Activated T-helper 1 cell treated with Interleukin-2 at 50 U/mL for 16 hours (primary cell): ENCODE measurements at places on chromosomes 5 and 9.

GRCh38 chr5:173926359-173926758 lies 38.2 kb downstream of the CPEB4 start:
- no peak for DNase-seq

- no peak for DNase-seq
Measured at GRCh38 chr5:145497052-145497451, 338.1 kb downstream of the PRELID2 start.

DNA sequence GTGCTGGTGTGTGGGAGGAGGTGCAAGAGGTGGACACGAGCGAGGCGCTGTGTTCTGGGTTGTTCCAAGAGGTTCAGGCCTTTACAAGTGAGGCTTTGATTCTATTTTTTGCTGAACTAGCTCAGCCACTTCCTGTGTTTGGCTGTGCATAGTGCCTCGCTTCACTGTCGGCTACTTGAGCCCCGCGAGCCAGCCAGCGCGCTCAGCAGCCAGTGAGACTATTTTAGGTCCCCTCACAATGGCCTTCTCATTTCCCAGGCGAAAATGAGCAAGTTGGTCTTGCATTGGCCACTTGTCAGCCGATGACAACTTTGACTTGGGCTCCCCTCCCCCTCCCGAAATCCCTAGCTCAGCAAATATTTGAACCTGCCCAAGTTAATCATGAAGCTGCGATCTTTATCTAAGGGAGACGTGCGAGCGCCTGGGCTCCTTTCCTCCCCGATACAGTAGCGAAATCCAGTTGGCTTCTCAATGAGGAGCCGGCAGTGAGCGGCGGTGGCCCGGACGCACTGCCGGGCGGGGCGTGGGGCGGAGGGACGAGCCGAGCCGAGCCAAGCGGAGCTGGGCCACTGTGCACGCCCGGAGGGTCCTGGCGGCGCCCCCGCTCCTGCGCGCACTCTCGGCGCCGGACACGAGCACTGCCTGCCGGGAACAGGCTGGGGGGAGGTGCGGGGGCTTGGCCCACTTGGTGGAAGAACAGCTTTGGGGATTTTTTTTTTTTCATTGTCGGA lies 72.6 kb downstream of the PIK3R1 start:
- DNase-seq, result peak; percentile 26

GRCh38 chr5:116848954-116849581 lies 274.4 kb upstream of the SEMA6A start:
- DNase-seq, result no peak

GRCh38 chr9:124281931-124282371 lies 24.2 kb downstream of the NEK6 start:
- no peak for DNase-seq

GRCh38 chr5:15606197-15606596 lies 106.2 kb downstream of the FBXL7 start:
- DNase-seq, result no peak

GRCh38 chr5:43839218-43839617 lies 236.2 kb downstream of the NNT start:
- no peak for DNase-seq

- DNase-seq, result no peak
Measured at GRCh38 chr5:31161781-31162181, 31.7 kb upstream of the CDH6 start.

- DNase-seq, result no peak
Measured at GRCh38 chr5:65087154-65087553, 318.4 kb downstream of the CWC27 start.

- DNase-seq, result no peak
Measured at GRCh38 chr5:746258-746761, 38.2 kb downstream of the ZDHHC11B start.

DNA sequence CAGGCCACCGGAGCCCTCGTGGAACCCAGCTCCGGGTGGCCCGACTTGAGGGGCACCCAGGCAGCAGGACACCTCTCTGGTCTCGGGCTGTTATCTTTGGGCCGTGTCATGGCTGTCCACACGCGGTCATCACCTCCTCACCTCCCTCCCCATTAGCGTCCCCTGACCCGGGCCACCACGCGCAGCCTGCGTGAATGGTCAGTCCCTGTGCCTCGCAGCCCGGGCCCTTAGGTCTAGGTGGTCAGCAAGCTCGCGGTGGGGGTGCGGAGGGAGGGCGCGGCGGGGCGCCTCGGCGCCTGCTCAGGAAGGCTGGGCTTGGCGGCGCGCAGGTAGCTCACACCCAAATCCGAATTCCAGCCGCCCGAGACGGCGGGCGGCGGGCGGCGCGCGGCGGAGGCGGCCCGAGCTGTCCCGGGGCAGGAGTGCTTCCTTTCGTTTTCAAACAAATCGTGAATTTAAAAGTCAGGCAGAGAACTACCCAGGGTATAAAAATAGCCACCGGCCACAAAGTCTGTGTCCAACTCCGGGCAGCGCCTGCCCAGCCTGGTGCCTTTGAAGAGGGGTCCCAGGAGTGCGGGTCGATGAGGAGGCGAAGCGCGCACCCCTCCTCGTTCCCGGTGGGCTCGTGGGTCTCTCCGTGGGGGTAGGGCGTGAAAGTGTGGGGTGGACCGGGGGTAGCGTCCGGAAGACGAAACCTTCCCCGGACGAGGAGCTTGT lies 1.0 kb upstream of the RXRA start:
- no peak for DNase-seq

- DNase-seq, result no peak
Measured at GRCh38 chr5:142792012-142792864, 22.1 kb downstream of the ARHGAP26 start.

DNA sequence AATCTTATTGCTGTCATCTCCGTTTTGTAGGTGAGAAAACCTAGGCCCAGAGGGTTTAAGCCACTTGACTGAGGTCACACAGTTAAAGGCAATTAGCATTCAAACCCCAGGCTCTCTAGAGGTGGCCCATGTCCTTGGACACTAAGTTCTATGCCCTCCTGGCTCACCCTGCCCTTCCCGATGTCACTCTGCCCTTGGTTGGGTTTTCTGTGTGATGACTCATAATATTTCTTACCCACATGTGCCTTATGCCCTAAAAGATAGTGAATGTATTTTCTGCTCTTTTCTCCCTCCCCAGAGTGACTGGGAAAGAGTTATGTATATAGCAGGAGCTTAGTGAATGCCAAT lies 174.5 kb upstream of the PITX1 start:
- no peak for DNase-seq

GRCh38 chr9:79736051-79736450 lies 164.3 kb downstream of the TLE4 start:
- DNase-seq, result no peak

DNA sequence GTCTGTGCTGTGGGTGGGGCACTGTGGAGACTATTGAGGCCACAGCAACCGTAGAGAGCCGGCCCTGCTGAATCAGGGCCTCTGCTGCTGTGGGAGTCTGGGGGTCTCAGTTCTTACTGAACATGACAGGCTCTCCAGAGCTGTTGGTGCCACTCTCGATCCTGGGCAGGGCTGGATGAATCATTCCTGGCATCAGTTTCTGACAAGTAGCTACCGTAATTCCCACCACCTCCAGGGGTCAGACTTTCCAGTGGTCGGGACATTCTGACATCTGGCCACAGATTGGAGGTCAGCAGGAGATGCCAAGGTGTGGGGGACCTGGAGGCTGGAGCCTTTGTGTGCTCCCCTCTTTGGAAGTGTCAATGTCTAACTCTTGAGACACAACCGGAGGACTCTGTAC lies 188.4 kb downstream of the IRX2 start:
- DNase-seq, result no peak

- no peak for DNase-seq
Measured at GRCh38 chr5:172647352-172648012, 6.4 kb downstream of the NEURL1B start.

GRCh38 chr5:80094236-80094738 lies 59.1 kb downstream of the THBS4 start:
- DNase-seq, result no peak

GRCh38 chr5:140262221-140262620 lies 40.7 kb downstream of the PFDN1 start:
- no peak for DNase-seq

- DNase-seq, result no peak
Measured at GRCh38 chr5:34656700-34657273, 659 bp downstream of the RAI14 start.

DNA sequence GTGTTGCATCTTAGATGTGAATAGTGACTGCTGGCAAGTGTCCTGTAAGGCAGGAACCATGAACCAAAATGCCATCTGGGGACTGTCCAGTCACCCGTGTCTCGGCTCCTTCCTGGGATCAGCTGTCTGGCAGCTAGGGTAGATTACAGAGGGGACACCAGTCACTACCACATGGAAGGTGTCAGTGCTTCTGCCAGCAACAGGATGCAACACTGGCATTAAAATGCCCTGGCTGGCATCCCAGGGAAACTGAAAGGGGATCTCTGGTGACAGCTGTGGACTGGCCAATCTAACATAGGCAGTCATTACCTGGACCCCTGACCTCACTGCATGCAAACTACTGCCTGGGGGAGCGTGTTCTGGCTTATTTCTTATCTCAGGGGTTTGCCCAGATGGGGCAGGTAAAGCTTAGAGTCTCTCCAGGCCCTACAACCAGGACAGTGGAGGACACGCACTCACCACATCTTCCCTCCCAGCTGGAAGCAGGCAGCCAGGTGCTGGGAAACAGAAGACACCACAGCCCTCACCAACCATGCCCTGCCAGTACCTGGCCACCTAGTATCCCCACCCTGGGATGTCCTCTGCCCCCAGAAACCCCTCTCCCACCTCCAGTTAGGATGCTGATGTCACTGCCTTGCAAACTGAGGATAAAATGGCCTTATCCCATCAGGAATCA lies 83.8 kb downstream of the SEMA4D start:
- DNase-seq, result no peak

- DNase-seq, result no peak
Measured at GRCh38 chr5:132203916-132204315, 23.7 kb downstream of the P4HA2 start.

DNA sequence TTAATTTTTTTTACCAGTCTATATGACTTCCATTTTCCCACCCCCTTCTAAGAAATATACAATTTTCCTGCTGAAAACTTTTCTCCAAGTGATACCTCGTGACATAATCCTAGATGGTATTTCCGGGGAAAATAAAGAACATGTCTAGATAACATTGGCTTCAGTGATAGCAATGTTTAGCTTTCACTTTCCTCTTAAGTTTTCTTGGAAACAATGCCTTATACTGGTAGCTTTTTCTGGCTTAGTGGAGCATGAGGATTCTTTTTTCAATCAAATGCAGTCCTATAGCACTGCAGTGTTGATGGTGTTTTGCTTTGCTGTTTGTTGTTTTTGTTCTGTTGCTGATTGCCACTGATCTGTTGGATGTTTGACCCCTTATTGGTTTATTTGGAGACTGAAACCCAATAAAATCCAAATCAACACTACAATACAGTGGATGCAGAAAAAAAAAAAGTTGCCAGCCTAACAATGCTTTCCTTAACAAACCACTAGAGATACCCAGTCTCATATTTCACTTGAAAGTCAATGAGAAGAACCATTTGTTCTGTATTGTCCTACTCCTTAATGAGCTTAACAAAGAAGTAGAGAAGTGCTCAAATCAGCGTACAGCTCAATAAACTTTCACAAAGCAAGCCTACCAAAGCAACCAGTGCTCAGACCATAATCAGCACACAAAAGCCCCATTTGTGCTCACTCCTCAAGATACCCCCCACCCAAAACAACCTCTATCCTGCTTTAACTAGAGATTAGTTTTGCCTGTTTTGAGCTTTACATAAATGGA lies 74.2 kb upstream of the GRAMD2B start:
- DNase-seq, result no peak

GRCh38 chr9:121866927-121867326 lies 215.5 kb downstream of the DAB2IP start:
- no peak for DNase-seq

GRCh38 chr5:177089825-177090641 lies 3.3 kb downstream of the FGFR4 start:
- no peak for DNase-seq

DNA sequence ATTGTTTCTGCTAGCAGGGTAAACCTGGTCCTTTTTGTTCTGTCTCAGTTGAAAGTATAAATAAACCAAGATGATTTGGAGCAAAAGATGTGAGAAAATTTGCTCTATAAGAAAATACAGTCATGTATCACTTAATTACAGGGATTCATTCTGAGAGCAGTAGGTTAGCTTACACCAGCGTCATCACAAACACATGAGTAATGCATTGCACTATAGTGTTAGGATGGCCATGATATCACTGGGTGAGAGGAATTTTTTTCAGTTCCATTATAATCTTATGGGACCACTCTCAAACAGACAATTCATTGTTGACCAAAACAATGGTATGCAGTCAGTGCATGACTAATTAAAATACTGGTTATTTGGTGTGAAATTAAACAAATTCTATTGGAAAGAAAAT lies 430.9 kb downstream of the CHSY3 start:
- DNase-seq, result no peak

DNA sequence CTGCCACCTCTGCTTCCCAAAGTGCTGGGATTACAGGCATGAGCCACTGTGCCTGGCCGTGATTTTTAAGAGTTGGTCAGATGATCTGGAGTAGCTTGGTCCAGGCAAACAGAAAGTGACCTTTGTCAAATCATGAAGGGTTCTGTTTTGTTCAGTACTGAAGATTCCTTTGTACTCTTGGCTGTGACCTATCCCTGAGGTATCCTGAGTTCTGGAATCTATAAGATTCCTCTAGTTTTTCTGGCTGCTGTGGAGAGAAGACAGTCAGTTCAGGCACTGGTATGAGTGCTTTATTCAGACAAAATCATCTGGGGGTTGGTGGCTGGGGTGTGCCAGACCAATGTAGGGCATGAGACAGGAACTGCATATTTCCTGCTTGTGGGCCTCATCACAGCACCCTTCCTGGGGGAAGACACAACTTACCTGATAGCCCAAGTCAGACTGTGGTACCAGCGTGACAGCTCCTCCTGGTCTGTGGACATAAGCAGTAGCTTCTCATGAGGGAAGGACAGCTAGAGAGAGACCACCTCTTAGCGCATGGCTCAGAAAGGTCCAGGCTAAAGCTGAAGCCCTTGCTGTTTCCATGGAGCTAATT lies 3.1 kb downstream of the ARHGEF39 start:
- DNase-seq, result no peak

DNA sequence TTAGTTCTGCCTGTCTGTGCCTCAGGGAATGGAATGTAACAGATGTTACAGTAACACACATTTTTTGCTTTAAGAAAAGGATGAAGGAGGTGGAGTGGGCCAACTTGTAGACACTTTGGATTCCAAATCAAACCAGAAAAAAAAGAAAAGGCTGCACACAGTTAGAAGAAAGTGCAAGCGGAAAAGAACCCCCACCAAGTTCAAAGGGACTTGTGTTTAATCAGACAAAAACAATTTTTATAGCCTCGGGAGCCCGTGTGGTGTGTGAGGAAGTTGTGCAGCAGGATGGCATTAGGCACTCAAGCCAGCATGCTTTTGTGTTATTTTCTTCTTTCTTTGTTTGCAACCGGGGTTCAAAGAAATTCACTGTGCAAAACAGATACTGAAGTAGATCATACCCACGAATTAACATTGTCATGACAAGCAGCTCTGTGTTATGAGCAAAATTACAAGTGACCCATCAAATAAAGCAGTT lies 189.5 kb downstream of the SEMA5A start:
- DNase-seq, result no peak

GRCh38 chr5:86894056-86894455 lies 276.3 kb downstream of the COX7C start:
- no peak for DNase-seq
